ENCODE measurements at places on chromosomes 13 and 19. TPM values are rescaled to one million over a fixed set of nuclear protein-coding genes. Genes with fewer than 3 reads are reported as not detected.

DNA sequence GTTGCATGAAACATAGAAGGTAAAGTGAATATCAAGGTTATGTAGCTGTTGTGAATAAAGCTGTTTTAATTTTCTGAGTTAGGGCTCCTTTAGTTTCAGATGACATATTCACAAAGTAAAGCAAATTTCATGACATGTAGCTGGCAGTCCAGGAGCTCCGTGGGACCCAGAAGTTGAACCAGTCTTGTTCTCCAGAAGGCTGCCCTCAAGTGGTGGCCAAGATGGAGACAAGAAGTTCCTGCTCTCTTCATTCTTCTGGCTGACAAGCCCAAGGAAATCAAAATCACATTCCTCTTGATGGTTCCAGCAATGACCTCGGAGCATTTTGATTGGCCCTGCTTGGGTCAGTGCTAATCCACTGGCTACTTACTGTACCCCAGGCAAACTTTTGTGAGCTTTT, 128.7 kb downstream of the LIG4 start:
- DNase-seq: no peak

- no peak for DNase-seq
Observed at GRCh38 chr19:12913851-12914690, 5.0 kb downstream of the SYCE2 start.

DNA sequence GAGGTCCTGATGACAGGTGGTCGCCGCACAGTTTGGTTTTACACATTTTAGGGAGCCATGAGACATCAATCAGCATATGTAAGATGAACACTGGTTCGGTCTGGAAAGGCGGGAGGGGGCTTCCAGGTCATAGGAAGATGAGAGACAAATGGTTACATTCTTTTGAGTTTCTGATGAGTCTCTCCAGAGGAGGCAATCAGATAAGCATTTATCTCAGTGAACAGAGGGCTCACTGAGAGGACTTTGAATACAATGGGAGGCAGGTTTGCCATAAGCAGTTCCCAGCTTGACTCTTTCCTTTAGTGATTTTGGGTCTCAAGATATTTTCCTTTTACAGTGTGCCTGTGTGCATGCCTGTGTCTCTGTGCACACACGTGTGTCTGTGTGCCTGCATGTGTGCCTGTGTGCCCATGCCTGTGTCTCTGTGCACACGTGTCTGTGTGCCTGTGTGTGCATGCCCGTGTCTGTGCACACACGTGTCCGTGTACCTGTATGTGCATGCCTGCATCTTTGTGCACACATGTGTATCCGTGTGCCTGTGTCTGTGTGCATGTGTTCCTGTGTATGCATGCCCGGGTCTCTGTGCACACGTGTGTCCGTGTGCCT, 35.5 kb upstream of the TMEM255B start:
- no peak for DNase-seq

DNA sequence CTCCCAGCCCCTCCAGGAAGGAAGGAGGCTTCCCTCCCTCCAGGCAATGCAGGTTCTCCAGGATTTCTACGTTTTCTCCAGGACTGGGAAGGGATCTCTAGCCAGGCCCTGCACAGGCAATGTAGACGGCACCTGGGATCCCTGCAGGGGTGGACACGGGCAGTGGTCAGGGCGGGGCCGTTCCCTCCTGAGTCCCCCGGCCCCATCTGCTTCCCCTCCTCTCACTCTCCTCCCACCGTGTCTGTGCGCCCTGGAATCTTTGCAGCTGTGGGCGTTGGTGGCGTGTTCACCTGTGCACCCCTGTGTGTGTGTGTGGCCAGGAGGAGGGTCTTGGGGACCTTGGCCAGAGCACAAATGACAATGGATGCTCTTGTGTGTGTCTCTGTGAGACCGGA, 10.0 kb downstream of the NRTN start:
- no peak for DNase-seq

DNA sequence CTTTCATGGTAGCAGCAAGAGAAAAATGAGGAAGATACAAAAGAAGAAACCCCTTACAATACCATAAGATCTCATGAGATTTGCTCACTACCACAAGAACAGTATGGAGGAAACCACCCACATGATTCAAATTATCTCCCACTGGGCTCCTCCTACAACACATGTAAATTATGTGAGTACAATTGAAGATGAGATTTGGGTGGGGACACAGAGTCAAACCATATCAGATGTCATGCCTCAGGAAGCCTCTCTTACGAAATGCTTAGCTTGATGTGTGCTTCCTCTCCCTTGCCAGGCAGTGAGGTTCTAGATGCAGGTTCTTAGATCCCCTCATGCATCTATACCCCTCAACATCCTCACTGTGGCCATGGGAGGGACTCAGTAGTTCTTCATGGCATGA, 63.2 kb upstream of the RGCC start:
- DNase-seq: no peak

DNA sequence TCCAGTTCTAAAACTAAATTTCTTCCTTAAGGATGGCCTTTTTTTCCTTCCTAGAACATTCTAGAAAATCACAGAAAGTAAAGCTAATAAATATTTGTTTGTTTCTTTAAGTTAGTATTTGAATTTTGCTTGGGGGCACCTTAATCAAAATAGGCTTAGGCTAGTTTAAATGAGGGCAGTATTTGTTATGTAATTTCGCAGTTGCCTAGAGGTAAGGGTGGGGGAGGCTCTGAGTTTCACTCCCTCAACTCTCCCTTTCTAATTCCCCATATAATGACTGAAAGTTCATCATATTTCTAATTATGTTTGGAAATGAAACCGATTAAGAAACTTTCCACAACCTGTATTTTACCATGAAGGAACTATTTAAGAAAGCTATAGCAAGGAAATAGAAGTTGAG, 40.6 kb downstream of the PCDH17 start:
- DNase-seq: no peak

- peak; percentile 54 for DNase-seq
Observed at GRCh38 chr19:34345947-34346351, 19.0 kb upstream of the GPI start.

GRCh38 chr19:556611-557382, 12.9 kb downstream of the GZMM start:
- DNase-seq: no peak

DNA sequence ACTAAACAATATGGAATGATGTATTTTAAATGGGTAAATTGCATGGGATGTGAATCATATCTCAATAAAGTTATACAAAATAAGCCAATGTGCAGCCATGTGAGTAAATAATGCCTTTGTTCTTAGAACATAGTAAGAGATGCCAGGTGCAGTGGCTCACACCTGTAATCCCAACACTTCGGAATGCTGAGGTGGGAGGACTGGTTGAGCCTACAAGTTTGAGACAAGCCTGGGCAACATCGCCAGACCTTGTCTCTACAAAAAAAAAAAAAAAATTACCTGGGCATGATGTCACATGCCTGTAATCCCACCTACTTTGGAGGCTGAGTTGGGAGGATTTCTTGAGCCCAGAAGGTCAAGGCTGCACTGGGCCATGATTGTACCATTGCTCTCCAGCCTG, 230.7 kb downstream of the RFC3 start:
- no peak for DNase-seq

- DNase-seq: no peak
Observed at GRCh38 chr13:113860051-113860664, 3.7 kb downstream of the GAS6 start.

- DNase-seq: no peak
Observed at GRCh38 chr19:5843295-5843927, 3.9 kb upstream of the FUT6 start.

OVOL3 gene
- polyA plus RNA-seq: not detected

MYH14 gene
- polyA plus RNA-seq: 149 TPM

NCR1 gene
- not detected for polyA plus RNA-seq

ACER1 gene
- polyA plus RNA-seq: not detected

KIR2DL1 gene
- polyA plus RNA-seq: 0.04 TPM

NCAN gene
- not detected for polyA plus RNA-seq

Data from heart right ventricle (tissue), 16 donors.